ENCODE measurements at places on chromosomes 5 and 9.

- no peak for DNase-seq
These were observed 660.3 kb downstream of the ISL1 start for GRCh38 chr5:52043543-52043942.

GRCh38 chr5:175463641-175464040 lies 14.7 kb upstream of the SFXN1 start:
- DNase-seq, result no peak

- DNase-seq, result peak; percentile 76
These were observed 38.0 kb downstream of the PALM2AKAP2 start for GRCh38 chr9:109817846-109818472.

- DNase-seq, result no peak
These were observed 95.4 kb upstream of the ICE1 start for GRCh38 chr5:5327126-5327525.

GRCh38 chr5:156819537-156819936 lies 30.6 kb upstream of the PPP1R2B start:
- DNase-seq, result no peak

DNA sequence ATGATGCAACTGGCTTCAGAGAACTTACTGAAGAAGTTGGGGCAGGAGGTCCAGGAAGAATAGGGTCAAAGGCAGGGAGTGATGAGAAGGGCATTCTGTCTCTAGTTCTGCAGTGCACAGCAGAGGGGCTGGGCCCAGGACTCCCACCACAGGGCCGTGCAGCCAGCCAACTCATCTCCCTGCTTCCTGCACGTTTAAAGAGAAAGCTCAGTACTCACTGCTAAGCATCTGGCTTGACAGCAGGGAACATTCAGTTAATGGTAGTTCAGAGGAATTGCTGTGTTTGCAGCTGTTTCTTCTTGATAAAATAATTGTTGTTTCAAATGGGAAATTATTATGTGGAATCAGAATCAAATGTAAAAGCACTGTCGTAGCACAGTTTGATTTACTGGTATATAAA lies 25.6 kb upstream of the SCAMP1 start:
- DNase-seq, result no peak

DNA sequence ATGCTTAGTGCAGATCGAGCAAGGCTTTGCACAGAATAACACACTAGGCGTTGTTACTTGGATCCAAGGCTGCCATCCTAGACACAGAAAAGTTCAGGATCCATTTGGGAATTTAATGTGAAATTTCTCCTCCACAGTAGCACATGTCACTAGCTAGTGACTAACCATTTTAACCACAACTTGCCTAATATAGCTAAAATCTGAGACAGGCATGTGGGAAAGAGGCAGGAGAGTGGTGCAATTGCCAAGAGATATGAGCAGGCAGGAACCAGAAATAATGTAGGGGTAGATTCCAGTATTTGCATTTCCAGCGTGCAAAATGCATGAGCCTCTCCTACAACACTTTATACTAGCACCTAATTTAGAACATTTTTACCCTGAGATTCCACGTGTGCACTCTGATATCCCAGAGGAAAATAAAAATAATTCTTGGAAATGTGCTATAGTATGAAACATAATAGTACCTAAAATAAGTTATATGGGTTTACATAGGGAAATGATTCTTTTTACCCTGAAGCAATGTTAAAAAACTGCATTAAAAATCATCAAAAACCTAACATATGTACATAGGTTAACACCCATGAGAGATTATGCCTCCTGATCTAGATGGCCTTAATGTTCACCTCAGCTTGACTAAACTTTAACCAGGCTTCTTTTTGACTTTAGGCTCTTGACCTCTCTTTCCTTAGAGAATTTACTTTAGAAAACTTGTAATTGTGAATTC lies 1230.6 kb upstream of the NUDT12 start:
- no peak for DNase-seq

DNA sequence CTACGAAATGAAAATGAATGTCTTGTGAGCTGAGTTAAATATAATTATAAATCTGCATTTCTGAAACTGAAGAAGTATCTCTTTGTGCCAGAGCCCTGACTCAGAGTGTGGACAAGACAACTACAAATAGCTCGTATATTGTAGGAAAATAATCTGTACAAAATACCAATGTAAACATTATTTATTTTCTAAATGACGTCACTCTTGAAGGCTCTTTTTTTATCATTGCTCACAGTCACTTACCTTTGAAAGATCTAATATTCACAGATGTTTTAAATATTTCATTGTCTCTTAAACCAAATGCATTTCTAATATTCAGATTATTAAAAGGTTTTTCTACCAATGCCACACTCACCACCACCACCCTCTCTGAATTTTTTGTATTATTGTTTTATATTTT lies 226.1 kb downstream of the SLCO4C1 start:
- DNase-seq, result no peak

DNA sequence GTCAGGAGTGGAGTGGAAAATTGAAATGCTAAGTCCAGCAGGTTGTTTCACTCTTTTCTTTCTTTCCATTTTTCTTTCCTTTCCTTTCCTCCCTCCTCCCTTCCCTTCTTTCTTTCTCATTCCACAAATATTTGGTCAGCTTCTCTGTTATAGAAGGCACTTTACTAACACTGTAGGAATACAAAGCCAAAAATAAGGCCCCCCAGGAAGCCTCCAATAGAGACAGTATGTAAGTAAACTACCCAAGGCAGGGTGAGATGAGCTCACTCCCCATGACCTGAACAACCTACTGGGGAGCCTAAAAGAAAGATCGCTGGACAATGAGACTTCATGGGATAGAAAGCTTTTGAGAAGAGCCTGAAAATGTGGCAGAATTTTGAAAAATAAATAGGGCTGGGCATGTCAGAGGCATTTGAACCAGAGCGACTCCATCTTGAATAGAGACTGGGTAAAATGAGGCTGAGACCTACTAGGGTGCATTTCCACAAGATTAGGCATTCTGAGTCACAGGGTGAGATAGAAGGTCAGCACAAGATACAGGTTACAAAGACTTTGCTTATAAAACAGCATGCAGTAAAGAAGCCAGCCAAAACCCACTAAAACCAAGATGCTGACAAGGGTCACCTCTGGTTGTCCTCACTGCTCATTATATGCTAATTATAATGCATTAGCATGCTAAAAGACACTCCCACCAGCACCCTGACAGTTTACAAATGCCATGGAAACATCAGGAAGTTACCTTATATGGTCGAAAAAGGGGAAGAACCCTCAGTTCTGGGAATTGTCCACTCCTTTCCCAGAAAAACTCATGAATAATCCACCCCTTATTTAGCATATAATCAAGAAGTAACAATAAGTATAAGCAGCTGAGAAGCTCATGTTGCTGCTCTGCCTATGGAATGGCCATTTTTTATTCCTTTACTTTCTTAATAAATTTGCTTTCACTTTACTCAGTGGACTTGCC lies 158.9 kb upstream of the EGFLAM start:
- no peak for DNase-seq

GRCh38 chr9:89375191-89375760 lies 57.0 kb downstream of the SECISBP2 start:
- DNase-seq, result no peak

- DNase-seq, result no peak
These were observed 93.9 kb upstream of the IL33 start for GRCh38 chr9:6121707-6122106.

All from iPS DF 19.7 (cell line).